ENCODE measurements at places on chromosomes 6 and 20.

GRCh38 chr6:143449714-143450452 is 612 bp downstream of the ADAT2 start:
- DNase-seq: peak; percentile 18

DNA sequence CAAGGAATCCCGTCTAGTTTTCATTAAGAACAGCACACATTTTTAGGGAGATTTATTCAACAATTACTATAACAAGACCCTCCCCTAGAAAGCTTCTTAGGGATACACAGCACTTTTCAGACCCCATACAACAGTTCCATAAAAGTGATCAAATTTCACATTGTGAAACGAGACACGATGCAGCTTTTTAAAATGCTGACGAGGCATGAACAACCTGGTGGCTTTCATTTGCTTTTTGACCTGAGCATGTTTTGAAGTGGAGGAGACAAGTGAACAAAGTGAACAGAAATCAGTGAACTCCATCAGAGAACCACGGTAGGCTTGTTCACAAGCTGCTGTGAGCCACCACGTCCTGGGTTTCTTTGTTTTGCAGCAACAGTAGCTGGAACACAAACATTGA is 112.2 kb downstream of the PCSK2 start:
- no peak for DNase-seq

- no peak for DNase-seq
Observed at GRCh38 chr20:45128099-45128498, 3.8 kb upstream of the WFDC12 start.

DNA sequence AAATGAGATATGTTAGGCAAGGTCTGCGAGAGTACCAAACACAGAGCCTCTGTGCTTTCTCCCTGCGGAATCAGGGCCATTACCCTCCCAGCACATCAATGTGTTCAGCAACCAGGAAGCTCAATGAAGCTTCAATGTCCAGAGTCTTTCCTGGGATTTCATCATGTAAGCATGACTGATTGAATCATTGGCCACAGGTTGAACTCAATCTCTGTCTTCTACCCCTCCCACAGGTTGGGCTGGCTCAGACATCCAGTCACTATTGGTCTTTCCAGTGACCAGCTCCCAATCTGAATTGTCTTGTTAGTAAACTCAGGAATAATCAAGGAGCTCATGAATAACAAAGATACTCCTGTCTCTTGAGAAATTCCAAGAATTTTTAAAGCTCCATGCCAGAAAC is 2.7 kb upstream of the DTD1 start:
- no peak for DNase-seq

GRCh38 chr6:14035071-14035847 is 82.3 kb upstream of the CD83 start:
- no peak for DNase-seq

- DNase-seq: no peak
Observed at GRCh38 chr6:22622351-22622750, 53.0 kb downstream of the HDGFL1 start.

DNA sequence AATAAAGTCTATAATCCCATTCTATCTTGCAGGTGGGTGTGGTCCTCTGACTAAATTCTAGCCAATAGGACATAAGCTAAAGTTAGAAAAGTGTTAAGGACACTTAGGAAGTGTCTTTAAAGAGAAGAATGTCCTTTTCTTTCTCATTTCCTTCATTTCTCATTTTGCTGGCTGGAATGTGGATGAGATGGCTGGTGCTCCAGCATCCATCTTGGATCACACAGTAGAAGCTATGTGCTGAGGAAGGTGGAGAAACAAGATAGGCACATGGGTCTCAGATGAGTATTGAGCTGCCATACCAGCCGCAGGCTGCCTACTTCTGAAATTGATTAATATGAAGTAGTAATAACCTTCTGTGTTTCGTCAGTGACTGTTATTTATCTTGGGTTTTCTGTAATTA is 289.0 kb downstream of the LRFN2 start:
- DNase-seq: no peak

- DNase-seq: no peak
Observed at GRCh38 chr20:38892091-38892981, 33.9 kb upstream of the FAM83D start.

DNA sequence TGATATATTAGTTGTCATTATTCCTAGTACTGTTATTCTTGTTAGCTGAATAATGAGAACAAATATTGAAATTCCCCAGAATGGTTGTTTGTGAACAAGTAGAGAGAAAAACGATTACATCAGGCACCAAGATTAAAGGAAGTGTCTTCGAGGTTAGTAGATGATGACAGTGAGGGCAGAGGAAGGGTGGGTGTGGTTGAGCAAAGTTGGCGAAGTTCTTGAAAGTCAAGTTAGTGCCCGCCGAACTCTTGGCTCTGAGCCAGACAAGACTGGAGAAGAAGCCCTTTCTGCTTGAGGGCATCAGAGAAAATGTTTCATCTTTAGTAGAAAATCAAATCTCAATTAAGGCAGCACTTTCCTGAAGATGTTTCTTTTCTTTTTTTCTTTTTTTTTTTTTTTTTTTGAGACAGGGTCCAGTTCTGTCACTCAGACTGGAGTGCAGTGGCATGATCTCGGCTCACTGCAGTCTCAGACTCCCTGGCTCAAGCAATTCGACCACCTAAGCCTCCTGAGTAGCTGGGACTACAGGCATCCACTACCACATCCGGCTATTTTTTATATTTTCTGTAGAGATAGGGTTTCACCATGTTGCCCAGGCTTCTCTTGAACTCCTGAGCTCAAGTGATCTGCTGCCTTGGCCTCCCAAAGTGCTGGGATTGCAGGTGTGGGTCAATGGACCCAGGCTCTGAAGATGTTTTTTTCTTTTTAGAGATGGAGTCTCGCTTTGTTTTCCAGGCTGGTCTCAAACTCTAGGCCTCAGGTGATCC is 77.1 kb downstream of the SGK1 start:
- DNase-seq: no peak

- no peak for DNase-seq
Observed at GRCh38 chr6:3850451-3851203, 1.5 kb downstream of the FAM50B start.

- DNase-seq: no peak
Observed at GRCh38 chr6:137370871-137371633, 123.1 kb downstream of the OLIG3 start.

DNA sequence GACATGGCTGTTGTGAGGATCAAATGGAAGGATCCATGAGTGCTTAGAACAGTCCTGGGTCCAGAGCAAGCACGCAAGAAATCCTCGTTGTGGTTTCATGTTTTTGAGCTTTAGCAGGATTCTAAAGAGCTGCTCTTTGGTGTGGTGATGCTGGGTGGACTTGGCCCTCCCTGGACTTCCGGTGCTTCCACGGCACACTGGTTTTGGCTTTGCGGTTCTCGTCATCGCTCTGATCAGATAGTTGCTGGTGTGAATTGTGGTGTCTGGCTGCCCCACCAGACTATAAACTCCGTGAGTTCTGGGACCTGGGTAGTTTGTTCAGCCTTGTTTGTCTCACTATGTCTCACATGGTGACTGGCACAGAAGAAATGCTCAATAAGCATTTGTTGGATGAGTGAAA is 3.3 kb downstream of the HNF4A start:
- no peak for DNase-seq

- peak; percentile 30 for DNase-seq
Observed at GRCh38 chr6:6546318-6547109, 42.0 kb upstream of the LY86 start.

DNA sequence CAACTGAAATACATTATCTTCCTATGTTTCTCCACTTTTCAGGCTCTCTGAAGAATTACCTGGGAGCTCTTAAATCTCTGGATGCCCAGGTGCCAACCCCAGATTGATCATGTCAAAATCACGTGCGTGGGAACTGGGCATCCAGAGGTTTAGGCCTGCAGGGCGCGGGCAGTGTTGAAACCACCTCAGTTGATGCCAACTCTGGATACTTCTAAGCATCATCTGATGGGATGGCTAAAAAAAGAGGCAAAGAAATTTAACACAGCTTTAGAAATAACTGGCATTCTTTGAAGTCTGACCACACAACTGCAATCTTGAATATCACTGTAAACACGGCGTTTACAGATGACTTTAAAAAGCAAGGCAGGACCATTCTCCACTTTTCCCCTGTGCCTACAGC is 41.9 kb downstream of the PTGIS start:
- no peak for DNase-seq

- DNase-seq: no peak
Observed at GRCh38 chr6:131063764-131064272, 773 bp upstream of the EPB41L2 start.

DNA sequence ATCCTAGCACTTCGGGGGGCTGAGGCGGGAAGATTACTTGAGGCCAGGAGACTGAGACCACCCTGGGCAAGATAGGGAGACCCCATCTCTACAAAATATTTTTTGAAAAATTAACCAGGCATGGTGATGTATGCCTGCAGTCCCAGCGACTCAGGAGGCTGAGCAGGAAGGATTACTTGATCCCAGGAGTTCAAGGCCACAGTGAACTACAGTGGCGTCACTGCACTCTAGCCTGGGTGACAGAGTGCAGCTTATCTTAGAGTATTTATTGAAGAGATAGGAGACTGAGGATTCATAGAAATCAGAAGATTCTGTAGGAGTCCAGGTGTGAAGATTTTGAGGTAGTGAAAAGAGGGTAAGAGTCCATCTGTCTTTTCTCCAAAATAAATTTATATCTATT is 45.0 kb downstream of the SLC17A5 start:
- DNase-seq: no peak

DNA sequence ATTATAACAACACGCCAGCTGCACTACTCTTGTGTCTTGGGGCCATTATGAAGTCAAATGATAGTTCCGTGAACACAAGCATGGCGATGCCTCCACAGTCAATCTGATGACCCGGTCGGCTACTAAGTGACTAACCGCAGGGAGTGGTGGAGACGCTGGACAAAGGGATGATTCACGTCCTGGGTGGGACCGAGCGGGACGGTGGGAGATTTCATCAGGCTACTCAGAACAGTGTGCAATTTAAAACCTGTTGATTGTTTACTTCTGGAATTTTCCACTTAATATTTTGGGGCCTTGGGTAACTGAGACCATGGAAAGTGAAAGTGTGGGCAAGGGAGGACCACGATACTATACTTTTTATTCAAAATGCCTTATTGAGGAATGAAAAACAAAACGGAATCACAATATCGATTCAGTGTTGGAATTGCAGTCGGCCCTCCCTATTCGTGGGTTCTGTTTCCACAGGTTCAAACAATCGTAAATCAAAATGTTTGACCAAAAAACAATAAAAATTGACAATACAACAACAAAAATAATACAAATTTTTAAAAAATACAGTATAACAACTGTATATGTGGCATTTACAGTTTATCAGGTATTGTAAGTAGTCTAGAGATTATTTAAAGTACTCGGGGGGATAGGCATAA is 66.5 kb downstream of the MYLK4 start:
- DNase-seq: no peak

DNA sequence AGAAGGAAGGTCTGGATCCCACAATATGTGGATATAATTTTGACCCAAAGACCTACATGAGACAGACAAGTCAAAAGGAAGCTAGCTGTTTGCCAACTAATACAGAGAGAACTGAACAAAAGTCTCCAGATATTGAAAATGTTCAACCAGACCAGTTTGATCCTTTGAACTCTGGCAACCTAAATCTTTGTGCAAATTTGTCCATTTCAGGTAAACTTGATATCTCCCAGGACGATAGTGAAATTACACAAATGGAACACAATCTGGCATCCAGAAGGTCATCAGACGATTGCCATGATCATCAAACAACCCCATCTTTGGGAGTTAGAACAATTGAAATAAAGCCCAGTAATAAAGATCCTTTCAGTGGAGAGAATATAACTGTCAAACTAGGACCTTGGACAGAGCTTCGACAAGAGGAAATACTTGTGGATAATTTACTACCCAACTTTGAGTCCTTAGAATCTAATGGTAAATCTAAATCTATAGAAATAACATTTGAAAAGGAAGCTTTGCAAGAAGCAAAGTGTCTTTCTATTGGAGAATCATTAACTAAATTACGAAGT is 41.9 kb upstream of the SDHAF4 start:
- DNase-seq: no peak

- no peak for DNase-seq
Observed at GRCh38 chr6:110337486-110337885, 20.7 kb downstream of the METTL24 start.

GRCh38 chr6:3208775-3209113 is 18.7 kb downstream of the TUBB2B start:
- DNase-seq: no peak

DNA sequence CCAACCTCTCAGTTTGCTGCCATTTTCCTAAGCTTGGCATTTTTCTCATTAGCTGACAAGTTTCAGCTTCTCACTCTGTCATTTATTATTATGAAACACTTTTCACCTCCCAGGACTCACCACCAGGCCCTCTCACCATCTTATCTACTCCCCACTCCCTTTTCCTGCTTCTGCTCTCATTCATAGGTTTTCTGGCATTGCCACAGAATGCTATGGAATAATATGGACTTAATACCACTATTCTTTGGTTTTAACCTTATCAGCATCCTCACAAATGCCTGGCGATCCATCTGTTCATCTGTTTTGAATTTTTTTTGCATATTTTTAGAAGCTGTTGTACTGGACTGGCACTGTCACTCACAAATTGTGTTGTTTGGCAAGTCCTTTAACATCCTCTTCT is 16.4 kb upstream of the LAMA4 start:
- DNase-seq: no peak

GRCh38 chr6:64926051-64926450 is 781.0 kb downstream of the EYS start:
- DNase-seq: no peak

- DNase-seq: peak; percentile 88
Observed at GRCh38 chr6:29748391-29749307, 25.4 kb downstream of the HLA-F start.

DNA sequence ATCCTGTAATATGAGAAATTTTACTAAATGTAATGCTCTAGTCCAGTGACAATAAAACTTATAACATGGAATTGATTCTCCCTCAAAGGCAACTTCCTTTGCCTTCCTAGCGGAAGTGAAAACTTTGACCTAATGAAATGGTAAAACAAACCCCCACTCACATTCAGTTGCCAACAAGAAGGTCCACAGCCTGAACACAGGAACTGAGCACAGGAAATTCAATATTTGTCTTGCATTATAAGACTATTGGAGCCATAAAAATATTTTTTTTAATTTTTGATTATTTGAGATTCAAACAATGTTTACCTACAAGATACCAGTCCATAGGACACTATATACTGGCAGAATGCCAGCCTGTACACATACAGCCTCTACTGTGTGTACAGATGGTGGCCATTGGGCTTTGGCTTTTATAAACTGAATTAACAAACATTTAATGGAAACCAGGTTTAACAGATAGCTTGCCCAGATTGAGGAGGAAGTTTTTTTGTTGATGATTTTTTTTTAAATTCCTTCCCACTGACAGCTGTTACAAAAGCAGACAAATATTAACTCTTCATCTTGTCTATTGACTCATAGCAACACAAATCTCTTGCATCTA is 481.5 kb upstream of the JAG1 start:
- no peak for DNase-seq

- DNase-seq: no peak
Observed at GRCh38 chr6:39407446-39407993, 85.0 kb upstream of the KCNK16 start.

GRCh38 chr6:44675449-44675848 is 287.9 kb downstream of the CDC5L start:
- DNase-seq: no peak
